GM13976 (cell line): ENCODE measurements at places on chromosomes 11 and 22.

- DNase-seq: peak; percentile 48
These were observed at the start of gene INPPL1 for GRCh38 chr11:72224564-72225410. INPPL1 (plus strand) TSS chr11:72224767; CDS start chr11:72224985, 218 bp downstream.

DNA sequence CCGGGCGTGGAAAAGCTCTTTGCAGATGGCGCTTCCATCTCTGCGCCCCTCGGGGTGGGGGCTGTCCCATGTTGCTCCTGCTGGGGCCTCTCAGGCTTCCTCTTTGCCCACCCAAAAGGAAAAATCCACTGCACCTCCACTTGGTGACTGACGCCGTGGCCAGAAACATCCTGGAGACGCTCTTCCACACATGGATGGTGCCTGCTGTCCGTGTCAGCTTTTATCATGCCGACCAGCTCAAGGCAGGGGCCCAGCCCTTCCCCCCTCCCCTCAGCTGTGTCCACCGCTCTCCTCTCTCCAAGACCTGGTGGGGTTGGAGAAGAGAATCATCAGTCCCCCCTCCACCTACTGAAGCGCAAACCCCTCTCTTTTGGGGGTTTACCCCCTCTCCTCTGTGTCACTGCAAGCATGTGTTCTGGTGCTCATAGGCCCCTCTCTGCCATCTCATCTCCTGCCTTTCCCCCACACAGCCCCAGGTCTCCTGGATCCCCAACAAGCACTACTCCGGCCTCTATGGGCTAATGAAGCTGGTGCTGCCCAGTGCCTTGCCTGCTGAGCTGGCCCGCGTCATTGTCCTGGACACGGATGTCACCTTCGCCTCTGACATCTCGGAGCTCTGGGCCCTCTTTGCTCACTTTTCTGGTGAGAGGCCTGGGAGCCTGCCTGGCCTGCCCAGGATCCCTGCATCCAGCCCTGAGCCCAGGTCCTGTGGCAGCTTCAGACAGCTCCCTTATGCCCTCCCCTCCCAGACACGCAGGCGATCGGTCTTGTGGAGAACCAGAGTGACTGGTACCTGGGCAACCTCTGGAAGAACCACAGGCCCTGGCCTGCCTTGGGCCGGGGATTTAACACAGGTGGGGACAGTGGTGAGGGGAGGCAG lies 1.8 kb downstream of the LARGE2 start:
- peak; percentile 34 for DNase-seq

DNA sequence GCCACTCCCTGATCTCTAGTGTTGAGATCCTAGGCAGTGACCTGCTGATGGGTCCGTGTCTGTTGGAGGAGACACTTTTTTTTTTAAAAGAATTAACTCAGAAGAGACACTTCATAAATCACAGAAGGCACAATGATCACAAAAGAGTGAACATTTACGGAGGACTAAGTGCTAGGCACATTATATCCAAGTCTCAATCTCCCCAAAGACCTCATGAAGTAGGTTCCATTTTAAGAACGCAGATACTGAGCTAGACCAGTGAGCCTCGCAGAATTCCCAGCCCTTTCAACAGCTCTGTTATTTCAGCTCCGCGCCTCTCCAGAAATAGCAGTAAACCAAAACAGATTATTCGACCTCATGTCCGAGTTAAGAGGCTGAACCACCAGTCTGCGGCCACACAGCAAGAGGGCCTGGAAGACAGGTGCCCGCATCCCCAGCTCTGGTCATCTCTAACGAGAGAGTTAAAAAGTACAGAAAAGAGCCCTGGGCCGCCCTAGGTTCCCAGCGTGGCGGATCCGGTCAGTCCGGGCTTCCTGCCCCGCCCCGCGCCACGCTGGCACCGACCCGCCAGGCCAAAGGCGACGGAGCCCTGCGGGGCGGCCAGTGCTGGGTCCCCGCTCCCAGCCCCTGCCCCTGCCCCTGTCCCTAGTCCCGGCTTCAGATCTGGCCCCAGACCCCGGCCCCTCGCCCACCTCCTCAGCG lies 612 bp downstream of the XBP1 start:
- DNase-seq: peak; percentile 61

DNA sequence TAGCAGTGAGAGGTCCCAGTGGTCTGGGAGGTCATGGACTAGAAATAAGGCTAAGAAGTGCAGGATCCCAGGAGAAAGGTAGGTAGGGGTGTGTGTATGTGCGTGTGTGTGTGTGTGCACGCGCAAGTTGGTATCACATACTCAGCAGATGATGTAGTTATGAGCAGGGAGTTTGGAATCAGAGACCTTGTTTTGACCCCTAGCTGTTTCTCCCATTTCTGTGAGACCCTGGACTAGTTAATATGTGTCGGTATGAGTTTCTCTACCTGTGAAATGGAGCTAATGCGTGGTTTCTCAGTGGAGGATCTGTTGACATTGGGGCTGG lies 1.3 kb downstream of the SERPING1 start:
- no peak for DNase-seq

DNA sequence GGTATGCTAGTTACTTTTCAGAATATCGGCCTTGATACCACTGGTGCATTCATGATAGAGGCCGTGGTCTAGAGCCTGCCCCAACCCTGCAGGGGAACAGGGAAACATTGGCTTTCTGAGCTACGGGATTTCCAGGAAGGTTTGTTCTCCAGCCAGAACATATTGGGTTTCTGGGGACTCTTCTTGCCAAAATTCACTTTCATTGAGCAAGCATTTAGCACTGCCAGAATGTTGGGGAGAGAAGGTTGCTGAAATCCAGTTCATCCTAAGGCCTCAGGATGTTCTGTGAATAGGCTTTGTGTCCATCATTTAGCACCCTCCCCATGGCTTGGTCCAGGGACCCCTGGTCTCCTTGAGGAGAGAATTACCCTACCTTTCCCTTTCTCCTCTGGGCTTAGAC lies 36.7 kb downstream of the DRG1 start:
- DNase-seq: no peak

DNA sequence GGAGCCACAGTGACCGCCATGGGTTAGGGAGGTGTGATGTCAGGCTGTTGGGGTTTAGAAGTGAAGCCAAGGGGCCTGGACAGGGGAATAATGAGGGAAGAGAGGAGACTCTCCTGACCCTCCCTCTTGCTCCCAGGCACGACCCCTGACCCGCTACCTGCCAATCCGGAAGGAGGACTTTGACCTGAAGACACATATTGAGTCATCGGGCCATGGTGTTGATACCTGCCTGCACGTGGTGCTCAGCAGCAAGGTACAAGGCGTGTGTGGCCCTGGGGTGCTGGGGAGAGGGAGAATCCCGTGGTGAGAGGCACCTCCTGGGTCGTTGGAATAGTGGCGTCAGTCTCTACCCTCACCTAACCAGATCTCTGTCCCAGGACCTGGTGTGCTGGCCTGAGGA lies 29.5 kb downstream of the TREH start:
- no peak for DNase-seq

DNA sequence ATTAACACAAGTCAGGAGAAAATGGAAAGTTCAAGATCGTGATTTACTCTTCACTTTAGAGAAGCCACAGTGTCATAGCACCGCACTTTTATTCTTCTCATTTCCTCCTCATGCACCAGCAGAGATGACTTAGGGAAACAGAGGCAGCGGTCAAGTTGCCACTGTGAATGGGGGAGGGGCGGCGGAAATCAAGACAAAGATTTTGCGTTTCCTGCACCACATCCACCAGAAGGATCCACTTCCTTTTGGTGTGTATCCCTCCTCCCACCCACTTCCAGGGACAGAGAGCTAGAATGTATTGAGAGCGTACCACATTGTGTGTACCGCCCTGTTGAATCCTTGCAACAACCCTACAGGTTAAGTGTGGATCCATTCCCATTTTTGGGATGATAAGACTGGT lies 21.8 kb downstream of the TSPAN18 start:
- no peak for DNase-seq

DNA sequence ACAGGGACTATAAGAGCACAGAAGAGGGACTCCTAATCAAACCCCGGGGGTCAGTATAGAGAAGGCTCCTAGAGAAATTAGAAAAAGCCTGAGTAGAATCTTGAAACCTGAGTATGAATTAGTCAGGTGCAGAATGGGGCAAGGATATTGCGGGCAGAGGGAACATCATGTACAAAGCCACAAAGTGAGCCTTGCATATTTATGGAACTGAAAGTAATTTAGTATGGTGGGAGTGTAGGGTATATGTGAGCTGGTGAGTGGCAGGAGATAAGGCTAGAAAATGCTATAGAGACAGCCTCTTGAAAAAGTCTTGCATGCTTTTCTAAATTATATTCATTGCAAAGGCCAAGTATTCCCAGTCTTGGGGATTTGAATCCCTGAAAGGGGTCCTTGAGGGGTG lies 93.7 kb downstream of the STIM1 start:
- DNase-seq: no peak

- no peak for DNase-seq
These were observed 14.5 kb upstream of the TP53AIP1 start for GRCh38 chr11:128957202-128957482.

DNA sequence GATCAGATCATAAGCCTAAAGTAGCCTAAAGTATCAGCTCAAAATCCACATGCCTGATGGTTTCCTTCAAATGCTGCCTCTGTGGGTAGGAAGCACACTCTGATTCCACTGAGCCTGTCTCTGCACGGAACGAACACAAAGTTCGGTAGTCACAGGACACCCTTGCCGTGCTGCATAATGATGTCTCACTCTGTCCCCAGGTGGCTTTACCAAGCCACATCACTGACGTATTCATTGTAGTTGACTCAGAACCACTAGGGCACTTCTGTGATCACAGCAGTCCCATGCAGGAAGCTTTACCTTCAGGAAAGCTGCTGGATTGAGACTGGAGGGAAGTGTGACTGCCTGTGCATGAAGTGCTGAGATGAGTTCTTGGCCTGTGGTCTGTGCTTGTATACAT lies 147.7 kb downstream of the ATXN10 start:
- DNase-seq: no peak

DNA sequence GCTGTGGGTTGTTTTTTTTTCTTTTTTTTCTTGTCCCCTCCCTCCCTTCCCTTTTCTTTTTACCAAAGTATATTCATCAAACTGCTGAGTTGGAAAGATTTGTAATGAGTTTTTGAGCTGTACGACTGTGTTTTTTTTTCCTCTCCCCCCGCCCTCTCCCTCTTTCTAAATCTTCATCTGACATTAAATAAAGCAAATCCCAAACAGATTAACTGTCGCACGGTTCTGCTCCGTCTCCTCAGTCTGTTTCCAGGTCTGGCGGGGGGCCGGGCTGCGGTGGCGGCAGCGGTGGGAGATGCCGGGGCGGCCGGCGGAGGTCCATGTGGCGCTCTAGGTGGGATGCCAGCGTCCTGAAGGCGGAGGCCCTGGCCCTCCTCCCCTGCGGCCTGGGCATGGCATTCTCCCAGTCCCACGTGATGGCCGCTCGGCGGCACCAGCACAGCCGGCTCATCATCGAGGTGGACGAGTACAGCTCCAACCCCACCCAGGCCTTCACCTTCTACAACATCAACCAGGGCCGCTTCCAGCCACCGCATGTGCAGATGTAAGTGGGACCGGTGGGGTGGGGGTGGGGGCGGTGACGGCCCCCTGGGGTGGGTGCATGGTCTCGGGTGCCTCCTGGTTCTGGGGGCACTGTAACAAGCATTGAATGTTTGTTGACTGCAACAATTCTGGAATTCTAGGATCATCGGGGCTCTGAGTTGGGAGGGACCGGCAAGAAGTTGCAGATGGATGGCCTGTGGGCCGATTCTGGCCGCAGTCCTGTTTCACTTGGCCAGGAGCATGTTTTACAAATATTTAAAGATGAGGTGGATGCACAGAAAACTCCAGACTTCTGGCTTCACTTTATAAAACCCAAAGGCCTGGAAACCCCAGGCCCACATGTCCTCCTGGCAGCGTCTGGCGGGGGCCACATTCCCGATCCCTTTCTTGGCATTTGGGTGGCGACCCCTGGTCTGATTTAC lies 13.1 kb downstream of the MPPED1 start:
- DNase-seq: no peak

DNA sequence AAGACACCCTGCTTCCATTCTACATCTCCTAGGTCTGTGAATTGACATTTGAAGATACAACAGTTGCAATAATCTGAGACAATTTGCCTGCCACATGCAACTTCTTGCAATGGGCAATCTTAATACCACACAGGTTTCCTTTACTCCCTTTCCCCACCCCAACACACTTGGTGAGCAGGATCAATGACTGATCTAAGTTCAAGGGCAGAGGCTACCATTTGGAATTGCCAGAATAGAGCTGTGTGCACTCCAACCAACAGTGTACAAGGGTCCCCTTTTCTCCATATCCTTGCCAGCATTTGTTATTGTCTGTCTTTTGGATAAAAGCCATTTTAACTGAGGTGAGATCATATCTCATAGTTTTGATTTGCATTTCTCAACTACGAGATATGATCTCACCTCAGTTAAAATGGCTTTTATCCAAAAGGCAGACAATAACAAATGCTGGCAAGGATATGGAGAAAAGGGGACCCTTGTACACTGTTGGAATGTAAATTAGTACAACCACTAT lies 2.9 kb upstream of the NNMT start:
- DNase-seq: no peak

DNA sequence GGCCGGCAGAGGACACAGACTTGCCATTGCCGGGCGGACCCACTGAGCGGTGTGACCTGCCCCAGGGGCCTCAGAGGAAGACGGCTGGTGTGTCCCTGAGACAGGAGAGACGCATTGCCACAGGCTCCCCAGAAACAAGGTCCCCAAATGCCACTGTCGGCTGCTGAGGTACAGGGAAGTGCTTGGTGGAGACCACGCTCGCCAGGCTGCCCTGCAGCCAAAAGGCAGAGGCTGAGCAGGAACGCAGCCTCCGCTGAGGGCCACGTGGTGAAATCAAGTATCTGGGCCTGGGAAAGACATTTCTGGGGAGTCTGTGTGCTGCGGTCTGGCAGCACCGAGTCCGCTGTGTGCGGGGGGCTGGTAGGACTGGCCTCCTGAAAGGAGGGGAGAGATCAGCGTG lies 794.9 kb downstream of the BRD1 start:
- no peak for DNase-seq

GRCh38 chr11:67368621-67369020 lies 4.8 kb downstream of the CLCF1 start:
- DNase-seq: no peak

DNA sequence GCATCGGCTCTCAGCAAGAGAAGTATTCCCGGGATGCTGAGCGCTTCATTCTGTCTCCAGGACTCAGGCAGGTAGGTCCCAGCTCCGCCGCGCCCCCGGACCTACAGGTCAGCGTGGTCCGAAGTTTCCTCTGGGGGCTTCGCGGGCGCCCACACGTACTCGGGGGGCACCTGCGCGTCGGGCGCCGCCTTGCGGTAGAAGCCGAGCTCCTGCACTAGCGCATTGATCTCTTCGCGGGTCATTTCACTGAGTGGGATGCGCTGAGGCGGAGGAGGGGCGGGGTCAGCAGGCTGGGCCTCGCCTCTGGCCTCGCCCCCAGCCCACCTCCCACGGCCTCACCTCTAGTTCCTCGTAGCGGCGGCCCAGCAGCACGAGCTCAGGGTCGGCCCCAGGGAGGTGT lies 2.5 kb downstream of the SELENOM start:
- DNase-seq: no peak

- DNase-seq: no peak
These were observed 15.0 kb upstream of the ZDHHC13 start for GRCh38 chr11:19101796-19102520.

DNA sequence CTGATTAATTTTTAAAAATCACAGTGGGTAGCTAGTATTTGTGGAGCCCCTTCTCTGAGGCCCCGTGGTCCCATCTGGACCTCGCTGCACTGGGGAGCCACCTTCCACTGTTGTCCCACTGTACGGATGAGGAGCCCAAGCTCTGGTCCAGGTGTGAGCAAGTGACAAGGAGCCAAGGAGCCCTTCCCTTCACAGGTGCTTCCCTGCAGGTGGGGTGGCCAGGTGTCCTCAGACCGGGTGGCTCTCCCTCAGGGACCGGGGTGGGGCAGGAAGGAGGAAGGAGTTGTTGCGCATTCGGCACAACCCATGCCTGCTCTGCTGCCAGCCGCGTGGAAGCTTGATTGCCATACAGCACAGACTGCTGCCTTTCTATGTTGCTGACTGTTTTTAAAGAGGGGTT lies 10.4 kb upstream of the SEPTIN5 start:
- no peak for DNase-seq

- no peak for DNase-seq
These were observed 449 bp upstream of the TOM1 start for GRCh38 chr22:35299217-35299672.
